ENCODE measurements at places on chromosomes 16 and 17.

GRCh38 chr16:66617728-66618127 is 13.2 kb downstream of the CMTM3 start:
- no peak for DNase-seq

DNA sequence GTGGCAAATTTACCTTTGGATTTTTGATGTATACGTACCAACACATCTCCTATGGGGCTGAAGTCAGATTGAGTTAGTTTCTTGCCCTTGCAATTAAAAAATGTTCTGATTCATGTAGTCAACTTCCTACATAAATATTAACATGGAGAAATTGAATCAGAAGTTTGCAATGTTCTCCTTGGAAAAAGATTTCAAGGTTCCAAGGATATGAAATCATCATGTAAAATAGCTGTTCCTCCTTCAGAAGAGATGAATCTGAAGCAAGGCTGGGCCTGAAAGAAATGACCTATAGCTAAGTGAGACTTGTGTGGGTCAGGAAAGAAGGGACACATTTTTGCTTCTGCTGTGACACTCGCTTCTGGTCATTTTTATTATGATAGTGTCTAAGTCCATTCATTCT is 131.7 kb downstream of the RGS9 start:
- no peak for DNase-seq

DNA sequence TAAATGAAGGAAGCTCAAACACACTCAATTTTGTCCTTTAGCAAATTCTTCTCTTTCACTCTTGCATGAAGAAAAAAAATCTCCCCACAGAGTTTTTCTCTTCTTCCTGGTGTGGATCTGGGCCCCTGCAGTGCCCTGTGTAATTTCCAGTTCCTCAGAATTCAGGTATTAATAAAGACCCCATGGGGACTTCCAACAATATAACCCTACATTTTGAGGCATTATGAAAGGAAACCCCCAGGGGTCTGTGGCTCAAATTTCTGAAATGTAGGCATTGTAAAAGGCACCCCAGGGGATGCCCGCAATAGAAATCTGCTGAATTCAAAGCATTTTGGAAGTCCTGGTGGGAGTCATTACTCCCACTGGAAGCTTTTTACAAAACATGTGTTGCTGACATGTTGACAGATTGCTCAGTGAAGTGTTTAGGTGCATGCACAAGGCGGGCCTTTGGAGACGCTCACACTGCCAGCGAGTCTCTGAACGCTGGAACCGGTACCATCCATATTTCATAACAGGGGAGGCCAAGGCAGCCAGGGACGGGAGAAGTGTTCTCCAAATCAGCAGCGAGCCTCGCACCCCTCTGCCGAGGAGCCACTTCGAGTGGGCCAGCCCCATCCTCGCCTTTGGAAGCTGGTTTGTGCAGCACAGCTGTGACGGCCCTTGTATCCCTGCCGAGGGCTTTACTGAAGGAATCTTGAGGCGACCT is 154.0 kb downstream of the ZNF423 start:
- peak; percentile 31 for DNase-seq

DNA sequence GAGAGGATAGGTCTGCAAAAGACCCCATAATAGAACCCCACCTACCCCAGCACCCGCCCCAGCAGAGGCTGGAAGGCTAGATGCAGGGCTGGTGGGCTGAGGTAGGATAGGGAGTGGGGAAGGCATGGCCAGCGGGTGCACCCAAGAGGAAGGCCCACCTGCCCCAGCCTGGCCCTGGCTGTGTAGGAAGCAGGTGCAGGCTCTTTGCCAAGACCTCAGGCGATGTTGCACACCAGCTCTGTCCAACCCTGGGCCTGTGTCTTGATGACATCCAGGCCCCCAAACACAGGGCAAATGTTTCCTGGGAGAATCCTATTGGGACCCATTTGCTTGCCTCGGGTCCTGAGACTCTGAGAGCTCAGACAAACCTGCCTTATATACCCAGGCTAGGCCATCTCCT is 12.2 kb downstream of the UNC119 start:
- DNase-seq, result no peak

- DNase-seq, result no peak
These were observed 26.7 kb upstream of the PMP22 start for GRCh38 chr17:15291674-15292361.

Data from WERI-Rb-1 (cell line).